ENCODE measurements at places on chromosomes 2 and 18.

DNA sequence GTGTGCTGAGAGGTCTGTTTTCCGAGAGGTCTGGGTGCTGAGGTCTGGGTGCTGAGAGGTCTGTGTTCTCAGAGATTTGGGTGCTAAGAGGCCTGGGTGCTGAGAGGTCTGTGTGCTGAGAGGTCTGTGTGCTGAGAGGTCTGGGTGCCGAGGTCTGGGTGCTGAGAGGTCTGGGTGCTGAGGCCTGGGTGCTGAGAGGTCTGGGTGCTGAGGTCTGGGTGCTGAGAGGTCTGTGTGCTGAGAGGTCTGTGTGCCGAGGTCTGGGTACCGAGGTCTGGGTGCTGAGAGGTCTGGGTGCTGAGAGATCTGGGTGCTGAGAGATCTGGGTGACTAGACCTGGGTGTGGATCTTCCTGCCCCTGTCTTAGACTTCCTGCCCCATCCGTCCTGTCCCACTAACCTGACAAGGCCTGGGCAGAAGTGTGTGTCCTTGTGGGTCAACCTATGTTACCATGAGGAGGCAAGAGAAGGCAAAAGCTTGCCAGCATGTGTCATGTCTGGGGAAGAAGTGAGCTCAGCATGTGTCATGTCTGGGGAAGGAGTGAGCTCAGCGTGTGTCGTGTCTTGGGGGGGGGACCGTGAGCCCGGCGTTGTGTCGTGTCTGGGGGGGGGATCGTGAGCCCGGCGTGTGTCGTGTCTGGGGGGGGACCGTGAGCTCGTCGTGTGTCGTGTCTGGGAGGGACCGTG lies 69.3 kb downstream of the KCNG2 start:
- no peak for DNase-seq

DNA sequence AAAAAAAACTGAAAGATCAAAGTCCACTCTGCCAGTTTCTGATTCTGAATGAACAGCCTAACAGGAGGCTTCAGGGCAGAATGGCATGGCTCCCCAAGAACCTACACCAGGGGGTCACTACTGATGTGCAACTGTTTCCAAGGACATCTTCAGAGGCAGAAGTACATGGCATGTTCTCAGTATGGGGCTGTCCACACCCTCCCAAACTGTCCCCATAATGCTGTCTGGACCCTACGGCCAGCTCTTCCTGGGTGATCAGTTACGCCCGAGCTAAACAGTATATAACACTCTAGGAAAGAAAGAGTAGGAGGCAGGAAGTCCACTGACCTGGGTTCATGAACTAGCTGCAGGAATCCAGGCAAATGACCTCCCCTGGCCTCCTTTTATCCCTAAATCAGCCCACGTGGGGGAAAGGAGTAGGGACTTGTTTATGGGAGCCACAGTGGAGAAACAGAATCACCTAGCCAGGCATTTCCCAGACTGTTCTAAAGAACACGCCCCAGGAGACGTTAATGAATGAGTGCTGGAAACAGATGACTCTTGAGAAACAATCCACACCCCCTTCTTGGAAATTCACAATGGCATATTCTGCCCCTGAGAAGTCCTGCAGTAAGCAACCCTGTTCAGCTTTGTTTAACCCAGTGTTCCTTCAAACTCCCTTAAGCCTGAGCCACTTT lies 2.5 kb downstream of the TMBIM1 start:
- DNase-seq = no peak

DNA sequence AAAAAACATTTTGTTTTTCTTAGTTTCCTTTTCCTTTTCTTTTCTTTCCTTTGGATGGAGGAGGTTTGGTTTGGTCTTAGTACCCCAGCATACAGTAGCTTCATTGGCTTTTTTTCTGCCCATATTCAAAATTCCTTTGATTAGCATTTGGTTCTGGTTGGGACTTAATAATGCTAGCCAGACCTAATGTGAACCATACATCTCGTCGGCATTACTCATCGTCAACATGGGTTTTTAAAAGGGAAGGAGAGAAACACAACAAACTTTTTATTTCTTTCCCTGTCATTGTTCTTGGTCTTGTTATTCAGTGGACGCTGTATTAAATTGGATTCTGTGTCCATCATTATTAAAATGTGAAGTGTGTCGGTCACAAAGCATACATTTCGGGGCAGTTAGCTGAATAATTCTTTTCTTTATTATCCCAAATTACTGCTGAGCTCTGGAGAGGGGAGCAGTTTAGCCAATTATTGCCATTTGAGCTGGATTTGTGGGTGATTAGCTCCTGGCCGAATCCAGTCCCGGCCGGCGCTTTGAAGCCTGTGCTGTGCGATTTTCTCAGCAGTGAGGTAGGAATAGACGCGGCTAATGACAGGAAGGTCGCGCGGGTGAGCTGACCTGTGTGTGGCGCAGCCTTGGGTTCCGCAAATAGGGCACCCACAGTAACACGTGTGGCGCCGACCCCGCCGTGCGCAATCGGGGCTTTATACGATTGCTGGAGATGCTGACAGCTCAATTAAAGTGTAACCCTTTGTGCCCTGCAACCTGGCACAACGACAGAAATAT lies 303.3 kb downstream of the GBX2 start:
- no peak for DNase-seq

DNA sequence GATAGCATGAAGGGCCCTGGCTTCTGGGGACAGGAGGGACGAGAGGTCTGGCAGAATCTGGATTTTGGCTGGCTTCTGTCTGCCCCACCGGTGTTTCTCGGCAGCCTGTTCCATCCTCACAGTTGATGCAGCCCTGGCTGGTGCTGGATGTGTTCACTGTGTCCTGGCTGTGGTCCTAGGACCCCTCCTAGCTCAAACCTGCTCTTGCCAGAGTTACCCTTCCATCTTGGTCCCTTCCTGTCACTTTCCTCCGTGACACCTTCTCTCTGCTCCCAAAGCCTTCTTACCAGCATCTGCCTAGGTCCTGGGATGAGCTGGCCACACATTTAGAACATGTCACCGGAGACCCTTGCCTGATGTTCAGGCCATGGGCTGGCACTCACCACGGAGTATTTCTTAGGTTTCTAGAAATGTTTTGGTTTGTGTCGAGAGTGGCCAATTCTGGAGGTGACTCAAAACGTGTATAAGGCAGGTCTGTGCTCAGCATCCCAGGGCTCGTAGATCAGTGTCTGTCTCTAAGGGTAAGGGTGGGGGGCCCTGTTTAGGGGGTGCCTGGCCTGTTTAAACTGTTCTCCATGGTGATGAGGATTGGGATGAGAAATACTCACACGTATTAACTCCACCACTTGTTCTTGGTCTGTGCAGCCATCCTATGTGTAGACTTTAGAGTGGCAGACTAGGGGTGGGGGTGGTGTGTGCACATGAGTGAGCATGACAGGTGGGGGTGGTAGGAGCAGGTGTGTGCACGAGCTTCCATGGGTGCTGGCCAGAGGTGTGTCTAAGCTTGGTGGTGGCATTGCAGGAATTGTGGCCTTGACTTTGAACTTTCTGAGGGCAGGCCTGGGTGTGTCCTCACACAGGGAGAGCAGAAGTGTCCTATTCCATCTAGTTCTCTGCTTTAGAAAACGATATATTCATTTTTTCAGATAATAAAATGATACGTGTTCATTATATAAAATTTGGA lies 162.7 kb downstream of the DYSF start:
- no peak for DNase-seq

DNA sequence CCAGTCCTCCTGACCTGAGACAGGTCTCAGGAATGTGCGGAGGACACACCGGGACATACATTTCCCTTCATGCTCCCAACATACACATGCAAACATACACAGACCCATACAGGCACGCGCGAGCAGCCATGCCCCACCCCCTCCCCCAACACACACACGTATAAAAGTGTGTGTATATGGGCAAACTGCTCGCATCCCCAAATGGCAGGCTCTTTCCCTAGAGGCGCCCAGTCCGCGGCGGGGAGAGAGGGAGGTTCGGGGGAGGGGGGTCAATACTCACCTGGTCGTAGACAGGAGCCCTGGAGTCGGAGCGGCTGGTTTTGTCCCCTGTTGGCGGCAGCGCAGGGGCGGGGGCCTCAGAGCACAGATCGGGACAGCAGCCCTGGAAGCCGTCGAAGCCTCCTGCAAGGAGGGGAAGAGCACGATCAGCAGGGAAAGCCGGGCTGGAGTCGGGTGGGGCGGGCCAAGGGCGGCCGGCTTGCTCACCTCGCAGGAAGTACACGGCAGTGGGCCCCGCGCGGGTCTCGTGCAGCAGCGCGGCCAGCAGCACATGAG lies 682 bp downstream of the DUSP2 start:
- DNase-seq = no peak

DNA sequence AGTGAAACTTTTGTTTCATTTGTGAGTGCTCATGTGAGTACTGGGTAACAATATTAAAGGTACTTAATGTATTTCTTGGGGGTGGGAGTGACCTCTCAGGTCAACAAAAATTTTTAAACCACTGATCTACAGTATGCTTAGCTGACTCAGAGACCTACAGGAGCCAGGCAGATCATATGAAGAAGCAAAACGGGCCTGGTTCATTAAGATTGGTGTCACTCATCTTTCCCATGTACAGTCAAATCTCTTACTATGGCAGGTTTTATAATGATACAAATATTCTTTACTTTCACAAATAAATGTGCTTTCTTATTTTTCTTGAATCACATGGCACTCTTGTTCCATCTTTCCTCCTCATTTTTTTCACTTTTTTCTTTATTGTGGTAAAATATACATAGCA lies 7.7 kb upstream of the TMSB10 start:
- no peak for DNase-seq

GRCh38 chr18:11851806-11852337 lies 659 bp downstream of the CHMP1B start:
- no peak for DNase-seq

GRCh38 chr2:223585666-223586065 lies 16.5 kb downstream of the SCG2 start:
- no peak for DNase-seq

- DNase-seq = no peak
Measured at GRCh38 chr18:5582849-5583681, 39.3 kb upstream of the EPB41L3 start.

DNA sequence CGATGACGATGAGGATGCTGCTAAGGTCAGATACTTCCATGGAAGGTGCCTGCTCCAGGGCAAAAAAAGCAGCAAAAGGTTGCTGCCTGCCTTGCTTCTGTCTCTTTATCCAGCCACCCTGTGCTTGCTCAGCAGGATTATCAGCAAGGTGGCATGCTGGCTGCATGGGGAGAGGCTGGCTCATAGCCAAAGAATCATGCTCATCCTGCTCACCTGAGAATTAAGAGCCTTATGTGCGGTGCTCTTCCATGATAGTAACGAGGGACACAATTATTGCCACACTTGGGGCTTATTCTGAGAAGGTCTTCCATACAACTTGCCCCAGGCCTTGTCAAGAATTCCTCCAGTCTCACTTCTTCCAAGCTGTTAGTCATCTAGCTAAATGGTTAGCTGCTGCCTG lies 60.4 kb upstream of the SEC11C start:
- no peak for DNase-seq

- DNase-seq = no peak
Measured at GRCh38 chr2:119478978-119479295, 45.3 kb downstream of the SCTR start.

DNA sequence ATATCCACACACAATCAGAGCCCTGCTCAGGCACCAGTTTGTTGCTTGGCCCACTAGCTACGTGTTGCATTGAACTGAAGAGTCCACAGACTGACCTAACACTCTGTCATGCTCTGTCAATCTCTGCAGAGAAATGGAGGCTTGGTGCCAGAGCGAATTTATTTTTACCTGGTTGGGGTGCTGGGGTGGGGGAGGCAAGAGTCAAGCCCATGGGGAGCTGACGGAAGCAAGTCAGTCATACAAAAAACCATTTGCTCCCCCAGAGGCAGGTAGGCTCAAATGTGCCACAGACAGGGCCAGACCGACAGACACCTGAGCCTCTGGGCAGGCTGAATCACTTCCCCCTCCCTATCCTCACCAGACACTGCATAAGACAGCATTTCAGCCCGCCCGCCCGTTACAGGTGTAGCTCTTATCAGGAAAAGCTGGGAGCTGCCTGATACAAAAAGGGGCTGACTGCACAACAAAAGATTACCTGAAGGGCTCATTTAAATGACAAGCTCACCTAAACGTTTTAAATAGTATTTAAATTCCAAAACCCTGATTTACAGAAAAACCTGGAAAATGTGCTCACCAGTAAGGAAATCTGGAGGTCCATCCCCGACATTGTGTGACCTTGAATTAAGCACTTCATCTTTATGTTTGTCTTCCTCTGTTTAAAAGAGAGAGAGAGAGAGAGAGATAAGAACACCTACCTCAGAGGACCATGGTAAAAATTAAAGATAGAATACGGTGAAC lies 2.1 kb upstream of the PCBP1 start:
- peak; percentile 50 for DNase-seq

DNA sequence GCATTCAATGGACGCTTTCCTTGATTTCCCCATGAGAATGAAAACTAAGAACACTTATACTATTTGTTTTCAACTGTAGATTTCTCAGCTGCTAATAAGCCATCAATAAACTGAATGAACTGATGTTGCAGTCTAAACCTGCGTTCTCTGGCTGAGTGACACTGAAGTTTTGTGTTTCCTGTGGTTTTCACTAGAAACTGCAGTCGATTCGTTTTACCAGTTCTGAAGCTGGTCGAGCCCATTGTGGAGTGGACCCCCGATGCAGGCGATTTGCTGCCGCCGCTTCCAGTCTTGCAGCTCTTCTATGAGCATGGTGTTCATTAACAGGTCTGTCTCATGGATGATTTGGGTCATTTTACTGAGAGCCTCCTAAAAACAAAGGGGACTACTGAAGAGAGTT lies 50.6 kb upstream of the STAT1 start:
- DNase-seq = peak; percentile 20

- no peak for DNase-seq
Measured at GRCh38 chr2:42054714-42055430, 7.1 kb downstream of the PKDCC start.

DNA sequence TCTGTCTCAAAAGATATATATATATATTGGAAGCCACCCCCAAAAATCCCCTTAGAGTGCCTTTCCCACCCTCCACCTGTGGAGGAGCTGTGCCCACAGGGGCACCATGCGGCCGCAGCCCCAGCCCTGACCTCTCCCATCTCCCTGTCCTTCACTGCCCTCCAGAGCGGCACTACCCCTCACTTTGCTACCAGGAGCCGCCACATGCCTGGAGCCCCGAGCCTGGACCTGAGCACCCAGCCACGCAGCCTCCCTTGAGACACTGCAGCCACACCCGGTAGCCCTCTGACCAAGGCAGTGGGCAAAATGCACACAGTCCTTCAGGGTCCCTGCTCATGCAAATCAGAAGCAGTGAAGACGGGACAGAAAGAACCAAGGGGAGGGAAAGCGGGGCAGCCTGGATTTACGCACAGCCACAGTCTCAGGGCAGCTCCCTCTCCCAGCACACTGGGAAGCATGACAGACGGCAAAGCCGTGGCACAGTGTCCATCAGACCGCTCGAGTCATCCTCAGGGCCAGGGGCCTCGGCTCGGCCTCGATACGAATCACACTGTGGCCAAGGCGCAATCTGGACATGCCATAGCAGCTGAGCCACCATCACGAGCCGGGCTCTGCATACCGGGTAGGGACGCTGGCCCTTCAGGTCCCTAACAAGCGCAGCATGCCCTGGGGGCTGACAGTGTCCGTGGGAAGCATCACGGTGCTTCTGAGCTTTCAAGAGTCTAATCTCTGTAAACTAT lies 10.1 kb downstream of the HDAC4 start:
- DNase-seq = no peak

Data from stimulated activated CD8-positive, alpha-beta memory T cell treated with anti-CD3 and anti-CD28 coated beads, Interleukin-7, amount 100 ng/mL, for 48 hours (primary cell).